AG04449 (cell line): ENCODE measurements at places on chromosomes 1 and 21.

GRCh38 chr1:19940486-19941205, 17.2 kb upstream of the PLA2G2E start:
- no peak for DNase-seq

DNA sequence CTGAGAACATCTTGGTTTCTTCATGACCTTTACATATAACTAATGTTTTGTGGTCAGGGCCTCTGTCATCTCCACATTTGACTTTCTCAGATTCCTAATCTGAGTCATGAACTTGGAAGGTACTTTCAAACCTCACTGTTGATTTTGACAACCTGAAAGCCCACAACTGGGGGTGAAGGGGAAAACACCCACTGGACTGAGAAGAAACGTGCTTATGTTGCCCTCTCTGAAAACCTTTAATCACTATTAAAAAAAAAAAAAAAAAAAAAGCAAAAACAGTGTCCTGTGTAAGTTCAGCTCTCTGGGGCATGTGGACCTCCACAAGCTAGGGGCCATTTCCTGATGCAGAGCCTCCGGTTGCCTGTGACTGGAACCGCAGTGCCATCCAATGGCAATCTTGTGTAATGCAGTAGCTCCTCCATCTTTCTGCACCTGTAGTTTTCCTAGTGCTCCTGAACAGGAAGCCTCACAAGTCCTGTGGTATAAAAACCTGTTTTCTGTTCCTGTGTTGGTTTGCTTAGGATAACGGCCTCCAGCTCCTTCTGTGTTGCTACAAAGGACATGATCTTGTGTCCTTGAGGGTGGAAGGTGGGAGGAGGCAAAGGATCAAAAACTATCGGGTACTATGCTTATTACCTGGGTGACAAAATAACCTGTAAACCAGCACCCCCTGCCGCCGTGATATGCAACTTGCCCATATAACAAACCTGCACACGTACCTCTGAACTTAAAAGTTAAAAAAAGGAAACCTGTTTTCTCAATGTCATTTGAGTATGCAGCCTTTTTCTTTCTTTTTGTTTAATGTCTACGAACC, 124.5 kb downstream of the ZNF648 start:
- no peak for DNase-seq

DNA sequence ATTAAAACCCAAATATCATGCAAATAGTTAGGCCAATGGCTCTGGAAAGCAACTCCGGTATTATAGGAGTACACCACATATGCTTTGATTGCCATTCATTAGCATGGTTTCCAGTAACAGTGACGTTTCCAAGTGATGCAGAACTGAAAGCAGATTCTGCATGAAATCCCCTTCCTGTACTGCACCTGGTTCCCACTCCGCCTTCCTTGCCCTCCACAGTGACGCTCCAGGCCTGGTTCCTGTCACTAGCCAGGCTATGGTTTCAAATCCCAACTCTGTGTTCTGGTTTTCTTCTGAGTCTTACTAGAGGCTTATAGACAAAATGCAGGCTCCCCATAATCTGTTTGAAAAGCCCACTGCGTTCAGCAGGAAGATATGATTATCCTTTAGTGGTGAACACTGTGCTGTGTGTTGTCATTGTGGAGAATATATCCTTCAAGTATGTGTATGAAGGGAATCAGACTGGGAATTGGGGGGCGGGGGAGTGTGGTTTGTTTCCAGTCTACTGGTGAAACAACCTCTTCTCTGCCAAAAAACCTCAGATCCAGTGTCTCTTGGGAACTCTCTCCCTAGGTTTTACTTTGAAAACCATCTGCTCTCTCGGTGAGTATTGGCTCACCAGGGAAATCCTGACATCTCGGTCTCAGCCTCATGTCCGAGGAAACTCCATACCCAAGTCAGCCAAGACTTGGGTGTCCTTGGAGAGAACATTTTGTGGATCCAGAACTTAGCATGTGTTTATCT, 78.7 kb downstream of the TYW3 start:
- no peak for DNase-seq

DNA sequence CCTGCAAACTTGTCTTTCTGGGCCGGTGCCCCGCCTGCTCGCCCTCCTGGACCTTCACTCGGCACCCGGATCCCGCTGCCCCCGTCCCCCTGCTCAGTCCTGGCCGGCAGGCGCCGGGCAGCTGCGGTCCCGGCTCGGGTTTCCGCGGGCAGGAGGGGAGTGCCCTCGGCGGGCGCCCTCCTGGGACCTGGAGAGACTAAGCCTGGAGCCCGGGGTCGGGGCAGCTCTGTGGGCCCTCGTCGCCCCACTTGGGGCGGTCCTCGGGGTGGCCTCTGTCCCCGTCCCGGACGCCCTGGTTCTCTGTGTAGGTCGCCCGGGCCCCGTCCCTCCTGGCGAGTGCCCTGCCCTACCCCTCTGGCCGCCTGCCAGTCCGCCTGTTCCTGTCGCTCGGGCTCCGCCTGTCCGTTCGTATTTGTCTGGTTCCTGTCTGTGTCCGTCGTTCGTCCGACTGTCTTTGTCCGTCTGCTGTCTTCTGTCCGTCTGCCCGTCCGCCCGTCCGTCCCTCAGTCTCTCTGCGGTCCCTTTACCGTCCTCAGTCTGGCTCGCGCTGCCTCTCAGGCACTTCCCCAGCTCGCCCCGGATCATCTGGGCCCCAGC, 490 bp downstream of the SERINC2 start:
- DNase-seq = no peak

DNA sequence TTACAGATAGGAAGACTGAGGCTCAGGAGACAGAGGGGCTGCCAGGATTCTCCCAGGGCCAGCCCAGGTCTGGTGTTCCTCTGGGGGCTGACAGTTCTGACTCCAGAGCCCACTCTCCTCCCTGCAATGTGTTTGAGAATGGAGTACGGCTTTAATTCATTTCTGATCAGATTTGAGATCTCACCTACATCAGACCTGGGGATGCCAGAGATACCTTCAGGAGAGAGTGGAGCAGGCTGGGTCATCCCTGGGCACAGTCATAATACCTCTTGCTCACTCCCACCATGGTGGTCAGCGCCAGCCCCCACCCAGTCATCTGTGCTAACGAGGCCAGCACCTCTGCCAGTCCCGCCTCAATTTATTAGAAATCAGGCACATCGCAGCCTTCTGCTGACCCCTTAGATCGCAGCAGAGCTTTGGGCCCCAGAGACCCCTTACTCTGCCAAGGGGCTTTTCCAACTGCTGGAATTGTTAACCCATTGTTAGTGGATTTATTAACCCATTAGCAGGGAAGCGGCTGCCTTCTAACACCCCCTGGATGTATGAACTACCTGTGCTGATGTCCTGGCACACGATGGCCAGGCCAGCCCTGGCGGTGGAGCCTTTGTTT, 352.1 kb downstream of the MATN1 start:
- DNase-seq = no peak

DNA sequence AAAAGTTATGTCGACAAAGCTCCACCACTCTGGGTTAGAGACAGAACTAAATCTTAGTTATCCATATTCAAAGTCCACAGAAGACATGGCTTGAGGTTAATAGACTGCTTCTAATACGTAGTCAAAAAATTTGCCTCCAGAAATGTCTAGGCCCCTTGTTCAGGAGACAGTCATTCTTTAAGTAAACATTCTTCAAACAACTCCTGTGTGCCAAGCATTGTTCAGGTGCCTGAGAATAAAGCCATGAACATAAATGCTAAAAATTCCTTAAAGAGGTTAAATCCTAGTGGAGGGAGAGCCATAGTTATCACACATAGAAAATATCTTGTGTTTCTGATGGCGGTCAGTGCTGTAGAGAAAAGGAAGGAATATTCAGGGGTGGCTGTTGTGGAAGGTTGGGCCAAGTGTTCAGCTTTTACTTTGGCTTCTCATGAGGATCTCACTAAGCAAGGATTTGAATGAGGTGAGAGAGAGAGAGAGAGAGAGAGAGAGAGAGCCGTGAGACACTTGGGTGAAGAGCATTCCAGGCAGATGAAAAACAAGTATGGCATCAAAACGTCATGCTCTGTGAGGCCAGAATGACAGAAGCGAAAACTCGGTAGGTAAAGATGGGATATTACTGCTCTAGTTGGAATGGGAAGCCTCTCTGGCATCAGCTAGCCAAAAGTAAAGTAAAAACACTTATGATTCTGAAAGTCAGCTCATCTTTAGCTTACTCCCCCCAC, 187.1 kb downstream of the GREM2 start:
- no peak for DNase-seq

DNA sequence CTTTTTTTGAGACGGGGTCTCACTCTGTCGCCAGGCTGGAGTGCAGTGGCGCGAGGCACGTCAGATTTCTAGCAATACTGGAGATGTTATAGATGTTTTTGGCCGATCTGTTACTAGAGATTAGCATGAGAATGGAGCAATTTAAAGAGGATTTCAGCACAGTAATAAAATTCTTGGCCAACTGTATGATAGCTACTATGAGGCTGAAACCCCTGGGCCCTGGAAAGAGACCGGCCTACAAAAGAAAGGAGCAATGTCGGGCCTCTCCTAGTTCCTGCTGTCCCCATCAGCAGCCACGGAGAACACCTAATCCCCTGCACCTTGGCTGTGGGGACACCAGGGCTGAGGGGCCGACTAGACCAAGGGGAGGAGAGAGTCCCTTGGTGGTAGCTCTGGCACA, 9.5 kb upstream of the GNPAT start:
- no peak for DNase-seq

- DNase-seq = no peak
These were observed 407.0 kb downstream of the KIF26B start for GRCh38 chr1:245561665-245562234.

DNA sequence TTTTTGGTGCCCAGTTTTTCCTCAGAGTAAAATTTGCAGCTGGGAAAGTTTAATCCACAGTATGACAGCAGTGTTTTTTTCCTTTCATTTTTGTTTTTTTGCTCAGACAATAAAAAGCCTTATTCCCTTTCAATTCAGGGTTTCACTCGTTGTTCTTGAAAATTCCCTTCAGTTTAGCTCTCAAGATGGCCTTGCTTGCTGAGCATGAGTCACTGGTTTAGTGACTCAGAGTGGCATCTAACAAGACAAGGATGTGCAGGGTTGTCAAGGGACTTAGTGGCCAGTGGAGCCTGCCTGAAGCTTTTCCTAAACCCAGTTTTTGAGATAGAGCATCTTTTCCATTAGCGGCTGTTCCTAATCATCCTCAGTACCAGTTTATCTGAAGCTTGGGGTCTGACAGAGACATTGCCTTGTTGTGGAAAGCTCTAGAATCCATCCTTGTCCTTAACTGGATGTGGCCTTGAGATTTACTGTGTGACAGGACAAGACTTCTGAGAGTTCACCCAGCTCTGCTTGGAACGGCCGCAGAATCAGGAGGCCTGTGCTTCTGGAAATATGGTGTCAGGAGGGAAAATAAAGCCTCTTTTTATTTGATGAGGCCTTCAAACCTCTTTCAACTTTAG, 48.4 kb upstream of the DNAJC6 start:
- peak; percentile 59 for DNase-seq

DNA sequence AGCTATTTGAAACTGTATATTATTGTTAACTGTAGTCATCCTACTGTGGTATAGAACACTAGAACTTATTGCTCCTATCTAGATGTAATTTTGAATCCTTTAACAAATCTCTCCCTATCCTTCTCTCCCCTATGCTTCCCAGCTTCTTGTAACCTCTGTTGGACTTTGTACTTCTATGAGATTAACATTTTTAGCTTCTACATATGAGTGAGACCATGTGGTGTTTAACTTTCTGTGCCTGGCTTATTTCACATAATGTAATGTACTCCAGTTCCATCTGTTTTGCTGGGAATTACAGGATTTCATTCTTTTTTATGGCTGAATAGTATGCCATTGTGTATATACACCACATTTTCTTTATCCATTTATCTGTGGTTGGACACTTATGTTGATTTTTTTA, 64.5 kb upstream of the KIAA1614 start:
- no peak for DNase-seq

GRCh38 chr21:44701023-44701400, 4.0 kb downstream of the KRTAP10-12 start:
- no peak for DNase-seq

DNA sequence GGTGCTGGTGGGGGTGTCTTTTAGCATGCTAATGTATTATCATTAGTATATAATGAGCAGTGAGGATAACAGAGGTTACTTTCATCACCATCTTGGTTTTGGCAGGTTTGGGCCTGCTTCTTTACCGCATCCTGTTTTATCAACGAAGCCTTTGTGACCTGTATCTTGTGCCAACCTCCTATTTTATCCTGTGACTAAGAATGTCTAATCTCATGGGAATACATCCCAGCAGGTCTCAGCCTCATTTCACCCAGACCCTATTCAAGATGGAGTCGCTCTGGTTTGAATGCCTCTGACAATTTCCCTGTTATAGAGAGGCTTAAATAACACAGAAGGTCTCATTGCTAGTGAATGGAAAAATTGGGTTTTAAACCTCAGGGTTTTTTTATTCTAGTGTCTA, 300.8 kb upstream of the PROX1 start:
- no peak for DNase-seq

- peak; percentile 96 for DNase-seq
These were observed 3.9 kb upstream of the STIL start for GRCh38 chr1:47317841-47318240.

GRCh38 chr1:1966071-1966740, 37.4 kb downstream of the CFAP74 start:
- no peak for DNase-seq

GRCh38 chr1:8349961-8350360, 32.0 kb downstream of the SLC45A1 start:
- no peak for DNase-seq

GRCh38 chr1:155226910-155227260, 18.4 kb downstream of the MTX1 start:
- DNase-seq = no peak

DNA sequence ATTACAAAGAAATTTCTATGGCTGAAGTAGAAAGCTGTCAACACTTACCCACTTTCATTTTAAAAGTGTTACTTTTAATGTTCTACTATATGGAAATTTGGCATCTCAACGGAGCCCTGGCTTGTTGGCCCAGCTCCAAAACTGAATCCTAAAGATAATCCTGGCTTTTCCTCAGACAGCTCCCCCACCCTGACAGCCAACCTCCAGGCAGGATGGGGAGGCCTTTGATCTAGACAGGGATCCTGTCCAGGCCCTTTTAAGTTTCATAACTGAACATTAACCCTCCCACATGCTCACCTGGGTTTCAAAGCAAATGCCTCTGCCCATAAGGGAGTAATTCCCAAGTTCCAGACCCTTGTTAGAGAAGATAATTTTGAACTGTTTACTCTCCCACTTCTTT, 99.3 kb upstream of the RALGPS2 start:
- no peak for DNase-seq

DNA sequence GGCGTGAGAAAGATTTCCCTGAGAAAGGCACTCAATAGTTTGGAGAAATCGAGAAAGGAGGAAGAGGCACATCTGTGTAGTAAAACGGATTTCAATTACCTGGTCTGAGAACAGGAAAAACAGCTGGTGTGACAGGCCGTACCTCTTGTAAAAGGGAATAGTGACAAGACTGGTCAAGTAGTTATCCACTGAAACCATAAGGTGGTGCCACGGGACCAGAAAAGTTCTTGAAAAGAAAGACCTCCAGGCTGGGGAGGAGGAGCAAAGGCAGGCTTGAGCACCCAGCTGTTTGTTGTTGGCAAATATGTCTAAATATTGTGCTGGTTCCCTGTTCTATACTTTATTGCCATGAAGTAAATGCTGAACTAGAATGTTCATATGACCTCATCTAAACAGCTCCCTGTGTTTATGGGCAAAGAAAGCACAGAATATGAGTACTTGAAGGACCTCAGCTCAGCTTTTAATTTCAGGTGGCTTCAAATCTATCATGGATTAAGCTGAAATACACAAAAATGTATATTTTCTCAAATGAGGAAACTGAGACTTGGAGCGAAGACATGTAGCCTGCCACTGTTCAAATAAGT, 4.0 kb downstream of the HAO2 start:
- no peak for DNase-seq

GRCh38 chr1:176829261-176829660, 335.3 kb downstream of the ASTN1 start:
- no peak for DNase-seq
